ENCODE measurements at places on chromosomes 7 and 10.

DNA sequence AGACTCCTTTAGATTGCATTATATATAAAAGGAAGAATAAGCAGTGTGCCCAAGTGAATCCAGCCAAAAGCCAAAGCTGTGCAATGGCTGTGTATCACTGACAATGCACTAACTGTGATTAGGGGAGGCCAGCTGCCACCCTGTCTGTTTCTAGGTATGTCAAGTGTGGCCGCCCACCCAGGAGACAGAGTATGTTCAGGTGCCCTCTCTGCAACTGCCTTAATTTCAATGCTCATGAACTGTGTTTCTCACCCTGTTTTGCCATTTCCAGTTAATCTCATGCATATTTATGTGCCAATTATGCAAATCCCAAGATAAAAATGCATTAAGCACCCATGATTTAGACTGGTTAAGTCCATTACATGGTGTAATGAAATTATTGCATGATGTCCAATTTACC is 159.4 kb downstream of the FRMD4A start:
- DNase-seq, result no peak

- no peak for DNase-seq
Measured at GRCh38 chr7:96189129-96189820, 132.6 kb downstream of the SLC25A13 start.

DNA sequence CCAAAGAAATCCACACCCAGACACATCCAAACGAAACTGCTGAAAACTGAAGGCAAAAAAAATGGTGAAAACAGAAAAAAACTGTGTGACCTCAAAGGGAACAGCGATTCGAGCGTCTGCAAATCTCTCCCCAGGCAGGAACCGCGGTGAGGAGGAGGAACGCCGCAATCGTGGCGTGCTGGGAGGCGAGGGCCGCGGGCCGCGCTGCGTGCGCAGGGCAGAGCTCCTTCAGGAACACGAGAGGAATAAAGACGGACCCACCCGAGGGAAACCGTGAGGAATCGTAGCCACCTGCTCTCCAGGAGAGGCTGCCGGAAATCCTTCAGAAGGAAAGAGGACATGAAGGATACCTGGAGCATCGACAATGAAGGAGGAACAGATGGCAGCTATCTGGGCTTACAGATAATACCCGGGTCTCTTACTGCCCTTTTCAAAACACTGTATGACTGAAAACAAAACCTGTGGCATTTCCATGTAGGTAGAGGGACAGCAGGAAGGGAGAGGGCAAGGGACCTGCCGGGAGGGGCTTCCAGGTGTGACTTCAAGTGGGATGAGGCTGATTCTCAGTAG is 266.0 kb downstream of the MAD1L1 start:
- DNase-seq, result no peak

GRCh38 chr10:34405611-34406462 is 409.3 kb downstream of the PARD3 start:
- DNase-seq, result no peak

GRCh38 chr10:11331726-11332125 is 279.7 kb downstream of the USP6NL start:
- no peak for DNase-seq

DNA sequence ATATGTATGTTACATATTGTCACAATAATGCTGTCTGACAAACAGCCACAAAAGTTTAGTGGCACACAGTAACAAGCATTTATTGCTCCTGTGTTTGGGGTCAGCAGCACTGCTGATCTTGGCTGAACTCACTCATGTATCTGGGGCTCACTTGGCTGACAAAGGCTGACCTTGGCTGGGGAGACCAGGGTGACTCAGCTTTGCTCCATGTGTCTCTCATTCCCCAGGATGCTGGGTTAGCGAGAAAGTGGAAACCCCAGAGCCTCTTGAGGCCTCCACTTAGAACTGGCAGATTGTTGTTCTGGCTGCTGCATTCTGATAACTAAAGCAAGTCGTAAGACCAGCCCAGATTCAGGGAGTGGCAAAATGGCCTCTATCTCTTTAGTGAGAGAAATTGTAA is 217.3 kb upstream of the HABP2 start:
- no peak for DNase-seq

DNA sequence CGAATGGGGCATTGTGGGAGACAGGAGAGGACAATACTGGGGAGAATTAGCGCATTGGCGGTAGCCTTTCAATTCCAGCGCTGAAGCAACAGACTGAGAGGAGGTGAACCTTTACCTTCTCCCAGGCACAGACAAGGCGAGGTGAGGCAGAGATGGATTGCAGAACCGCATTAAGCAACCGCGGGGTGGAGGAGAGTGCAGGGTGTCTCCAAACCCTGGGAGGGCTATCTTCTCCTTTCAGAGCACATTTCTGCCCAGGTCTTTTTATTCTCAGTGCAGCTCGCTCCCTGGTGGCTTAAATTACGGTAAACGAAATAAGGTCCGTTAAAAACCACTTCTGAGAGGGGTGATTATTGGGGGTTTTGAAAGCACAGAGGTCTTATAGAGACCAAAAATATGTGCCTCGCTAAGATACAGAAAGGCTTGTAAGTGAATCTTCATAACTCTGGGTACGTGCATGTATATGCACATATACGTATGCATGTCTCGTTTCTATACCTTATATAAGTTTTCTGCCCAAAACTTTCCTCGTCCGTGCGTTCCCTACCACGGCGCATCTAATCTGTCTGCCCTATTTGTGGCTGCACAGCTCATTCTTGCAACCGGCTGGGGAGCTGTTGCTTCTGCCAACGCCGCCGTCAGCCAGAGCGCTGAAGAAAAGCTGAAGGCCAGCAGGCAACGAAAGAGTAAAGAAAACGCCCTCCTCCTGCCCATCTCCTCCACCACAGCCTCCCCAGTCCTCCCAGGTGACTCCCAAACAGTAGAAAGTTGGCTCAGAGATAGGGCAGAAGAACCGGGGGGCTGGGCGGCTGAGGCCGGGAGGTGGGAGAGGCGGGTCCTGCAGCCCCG is 895 bp upstream of the ZNF804B start:
- DNase-seq, result peak; percentile 64

Data from right kidney (tissue), 9 donors.